ENCODE measurements at places on chromosomes 13 and 19.

DNA sequence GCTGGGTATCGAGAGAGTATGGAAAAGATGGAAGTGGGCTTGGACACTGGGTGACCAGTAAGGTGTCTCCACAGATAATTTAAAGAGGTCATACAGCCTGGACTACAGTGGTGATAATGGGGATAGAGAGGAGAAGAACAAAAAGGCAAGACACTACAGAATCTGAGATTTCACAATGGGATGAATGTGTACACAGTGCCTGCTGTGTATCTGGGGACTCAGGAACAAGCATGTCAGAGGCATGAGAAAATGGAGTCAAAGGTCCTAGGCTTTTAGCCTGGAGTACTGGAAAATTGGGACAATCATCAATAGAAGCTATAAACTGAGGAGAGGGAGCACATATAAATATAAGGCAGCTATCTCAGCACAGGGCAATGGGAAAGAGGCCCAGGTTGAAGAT is 69.4 kb downstream of the TSC22D1 start:
- H3K27ac ChIP-seq: no peak overlapping the region
- no peaks in the 10 kb centered on the region for H3K36me3 ChIP-seq
- no peak for DNase-seq
- H3K4me1 ChIP-seq: no peaks in the 10 kb centered on the region
- H3K27me3 ChIP-seq: peaks cover 1% of the 10 kb centered on the region

DNA sequence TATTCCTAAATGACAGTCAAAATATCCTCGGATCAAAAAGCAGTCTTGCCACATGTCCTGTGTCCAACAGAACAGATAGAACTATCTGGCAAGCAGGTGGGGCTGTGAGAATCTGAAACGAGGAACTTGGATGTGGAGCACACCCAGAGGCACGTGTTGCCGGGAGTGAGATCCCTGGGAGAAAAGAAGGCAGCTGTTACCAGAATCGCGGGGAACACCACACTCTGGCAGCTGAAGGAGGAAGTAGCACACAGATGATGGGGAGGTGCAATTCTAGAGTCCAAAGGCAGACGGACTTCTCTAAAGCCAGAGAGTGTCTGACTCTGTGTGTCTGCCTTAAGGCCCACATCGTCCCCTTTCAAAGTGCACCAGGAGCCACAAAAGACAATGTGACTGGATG is 22.3 kb downstream of the SLC7A1 start:
- no peak overlapping the region for H3K27ac ChIP-seq
- H3K4me3 ChIP-seq: no peak overlapping the region
- no peak for DNase-seq
- peaks cover 31% of the 10 kb centered on the region for H3K4me1 ChIP-seq
- no peaks in the 10 kb centered on the region for H3K27me3 ChIP-seq

- H3K4me3 ChIP-seq: no peak overlapping the region
- no peaks in the 10 kb centered on the region for H3K4me1 ChIP-seq
- DNase-seq: no peak
Measured at GRCh38 chr13:102658660-102659059, 36.2 kb downstream of the METTL21C start.

DNA sequence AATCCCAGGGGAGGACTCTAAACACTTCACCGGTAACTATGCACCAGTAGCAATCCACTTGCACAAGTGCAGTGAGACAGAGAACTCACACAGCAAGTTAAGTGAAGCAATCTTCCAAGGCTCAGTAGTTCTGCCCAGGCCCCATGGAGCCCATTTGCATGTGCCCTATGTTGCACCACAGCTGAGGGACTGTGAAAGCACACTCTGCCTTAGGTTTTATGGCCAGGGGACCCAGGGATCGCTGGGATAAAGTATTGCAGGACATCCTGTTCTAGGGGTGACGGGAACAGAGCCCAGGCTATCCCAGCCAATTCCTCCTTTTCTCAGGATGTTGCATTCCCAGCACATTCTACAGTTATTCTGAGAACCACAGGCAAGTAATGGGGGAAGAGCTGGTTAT is 6.0 kb upstream of the AMER2 start:
- peaks cover 25% of the 10 kb centered on the region for H3K27me3 ChIP-seq
- DNase-seq: no peak
- no peak overlapping the region for H3K4me3 ChIP-seq
- no peaks in the 10 kb centered on the region for H3K36me3 ChIP-seq
- H3K4me1 ChIP-seq: no peaks in the 10 kb centered on the region

DNA sequence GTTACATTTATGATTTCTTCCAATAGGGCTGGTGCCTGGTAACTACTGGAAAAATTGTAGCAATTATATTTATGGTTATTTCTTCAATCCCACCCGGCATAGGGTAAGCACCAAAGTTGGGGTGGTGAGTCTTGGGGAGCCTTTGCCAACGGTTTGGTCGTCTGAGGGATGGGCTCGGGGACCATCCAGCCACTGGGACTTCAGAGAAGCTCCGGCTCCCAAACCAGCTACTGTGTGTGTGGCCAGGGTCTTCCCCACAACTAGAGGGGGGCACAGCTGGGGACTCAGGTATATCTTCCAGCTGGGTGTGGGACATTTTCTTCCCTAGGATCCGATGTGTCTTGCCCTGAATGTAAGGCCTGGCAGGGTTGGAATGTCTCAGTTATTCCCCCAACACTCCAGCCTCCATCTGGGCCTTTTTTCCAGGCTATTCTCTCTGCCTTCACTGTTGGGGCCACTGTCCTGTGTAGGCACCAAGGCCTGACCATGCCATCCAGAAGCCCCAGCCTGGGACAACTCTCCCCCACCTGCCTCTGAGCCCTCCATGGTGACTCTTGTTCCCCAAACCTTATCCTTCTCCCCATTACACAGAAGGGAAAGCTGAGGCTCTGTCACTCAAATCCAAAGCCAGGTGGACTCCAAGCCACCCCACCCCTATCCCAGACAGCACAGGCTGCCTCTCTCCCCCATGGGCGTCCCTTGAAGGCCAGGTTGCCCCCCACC is 1.1 kb upstream of the IFI30 start:
- H3K27ac ChIP-seq: no peak overlapping the region
- H3K4me3 ChIP-seq: peak overlapping the region; percentile 69
- DNase-seq: no peak
- peaks cover 27% of the 10 kb centered on the region for H3K4me1 ChIP-seq
- peaks cover 3% of the 10 kb centered on the region for H3K27me3 ChIP-seq

DNA sequence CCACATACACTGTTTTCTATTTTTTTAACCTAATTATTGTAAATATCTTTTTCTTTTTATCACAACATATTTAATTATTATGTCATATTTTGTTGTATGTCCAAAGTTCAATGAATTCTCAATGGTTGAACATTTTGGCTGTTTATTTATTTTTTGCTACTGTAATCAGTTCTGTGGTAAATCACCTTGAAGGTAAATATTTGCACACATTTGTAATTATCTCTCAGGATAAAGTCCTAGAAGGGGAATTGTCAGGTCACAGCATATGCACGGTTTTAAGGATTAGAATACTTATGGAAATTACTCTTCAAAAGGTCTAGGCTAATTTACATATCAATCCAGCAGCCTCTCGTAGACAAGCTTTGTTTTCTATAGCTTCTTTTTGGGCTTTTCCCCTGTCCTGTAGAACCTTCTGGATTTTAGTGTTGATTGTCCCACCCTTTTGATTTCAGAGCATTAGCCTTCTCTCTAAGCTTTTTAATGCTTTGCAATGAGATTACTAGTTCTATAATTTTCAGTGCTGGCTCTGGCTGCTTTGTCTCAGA is 362.6 kb downstream of the KCNRG start:
- DNase-seq: no peak
- peaks cover 5% of the 10 kb centered on the region for H3K4me1 ChIP-seq
- no peak overlapping the region for H3K4me3 ChIP-seq
- H3K27ac ChIP-seq: no peak overlapping the region
- H3K36me3 ChIP-seq: peaks cover 3% of the 10 kb centered on the region

GRCh38 chr13:50085063-50085462 is 69.8 kb downstream of the KCNRG start:
- peaks cover 34% of the 10 kb centered on the region for H3K4me1 ChIP-seq
- no peaks in the 10 kb centered on the region for H3K27me3 ChIP-seq
- H3K4me3 ChIP-seq: peak overlapping the region; percentile 34
- peaks cover 28% of the 10 kb centered on the region for H3K36me3 ChIP-seq

All from activated T-helper 1 cell treated with anti-CD3 and anti-CD28 coated beads, Interleukin-12 subunit alpha, Interleukin-12 subunit beta, Interleukin-2, Interleukin-4 antibody, amounts not matched to agents 30 ng/mL and 10 ng/mL and 1 ng/mL, durations not matched to agents 14 hours and 24 hours and 36 hours (primary cell).